ENCODE measurements at places on chromosomes 16 and 17. TPM values are rescaled to one million over a fixed set of nuclear protein-coding genes. Genes with fewer than 3 reads are reported as not detected.

DNA sequence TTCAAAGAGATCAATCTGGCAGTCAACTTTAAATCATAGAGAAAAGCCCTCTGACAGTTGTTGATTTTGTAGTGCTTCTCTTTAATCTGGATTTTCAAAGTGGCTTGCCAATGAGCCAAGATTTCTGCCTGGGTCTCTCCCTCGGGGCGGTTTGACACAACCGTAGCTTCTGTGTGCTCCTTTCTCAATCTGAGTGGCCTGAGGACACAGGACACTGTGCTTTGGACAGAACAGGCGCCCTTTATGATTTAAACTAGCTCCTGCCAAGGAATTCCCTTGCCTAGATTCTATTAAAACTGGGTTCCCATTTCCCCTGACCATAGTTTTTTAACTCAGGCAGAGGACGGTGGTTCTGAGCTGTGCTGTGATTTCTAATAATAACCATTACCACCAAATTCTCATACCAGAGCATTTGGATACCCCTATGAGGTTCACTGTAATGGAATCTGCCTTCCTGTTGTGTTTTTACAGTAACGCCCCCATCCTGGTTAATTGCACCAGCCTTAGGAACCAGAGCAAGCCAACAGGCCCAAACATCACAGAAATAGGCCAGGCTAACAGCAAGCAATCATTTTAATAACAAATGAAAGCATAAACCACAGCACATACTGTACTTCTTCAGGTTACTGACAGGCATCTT, 4.0 kb downstream of the ZFHX3 start:
- no peak overlapping the region for H3K4me3 ChIP-seq
- no peak overlapping the region for H3K27ac ChIP-seq
- H3K27me3 ChIP-seq: no peaks in the 10 kb centered on the region
- no peaks in the 10 kb centered on the region for H3K36me3 ChIP-seq

The CDH5 gene
- total RNA-seq: 41.3 TPM

DNA sequence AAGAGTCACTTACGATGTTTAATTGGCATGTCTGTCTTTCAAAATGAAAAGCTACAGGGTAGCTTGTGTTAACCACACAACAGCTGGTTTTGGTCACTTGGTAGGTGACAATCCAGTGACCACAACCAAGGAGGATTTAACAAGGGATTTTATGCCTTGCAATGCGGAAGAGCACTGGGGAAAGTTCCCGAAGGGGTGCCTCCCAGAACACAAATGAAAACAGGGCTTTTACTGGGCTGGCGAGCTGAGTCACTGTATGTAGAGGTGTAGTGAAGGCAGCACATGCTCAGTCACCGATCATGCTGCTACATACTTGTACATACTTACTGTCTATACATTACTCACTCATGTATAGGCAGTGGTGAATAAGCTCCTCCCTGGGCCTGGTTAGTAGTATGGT, 483.5 kb downstream of the CDH13 start:
- DNase-seq: no peak
- no peak overlapping the region for H3K4me3 ChIP-seq
- no peaks in the 10 kb centered on the region for H3K36me3 ChIP-seq
- no peaks in the 10 kb centered on the region for H3K27me3 ChIP-seq

GRCh38 chr16:4133897-4134372, 17.7 kb upstream of the ADCY9 start:
- H3K4me1 ChIP-seq: no peaks in the 10 kb centered on the region
- no peaks in the 10 kb centered on the region for H3K36me3 ChIP-seq
- no peak for DNase-seq
- no peak overlapping the region for H3K4me3 ChIP-seq
- H3K27ac ChIP-seq: no peak overlapping the region

DNA sequence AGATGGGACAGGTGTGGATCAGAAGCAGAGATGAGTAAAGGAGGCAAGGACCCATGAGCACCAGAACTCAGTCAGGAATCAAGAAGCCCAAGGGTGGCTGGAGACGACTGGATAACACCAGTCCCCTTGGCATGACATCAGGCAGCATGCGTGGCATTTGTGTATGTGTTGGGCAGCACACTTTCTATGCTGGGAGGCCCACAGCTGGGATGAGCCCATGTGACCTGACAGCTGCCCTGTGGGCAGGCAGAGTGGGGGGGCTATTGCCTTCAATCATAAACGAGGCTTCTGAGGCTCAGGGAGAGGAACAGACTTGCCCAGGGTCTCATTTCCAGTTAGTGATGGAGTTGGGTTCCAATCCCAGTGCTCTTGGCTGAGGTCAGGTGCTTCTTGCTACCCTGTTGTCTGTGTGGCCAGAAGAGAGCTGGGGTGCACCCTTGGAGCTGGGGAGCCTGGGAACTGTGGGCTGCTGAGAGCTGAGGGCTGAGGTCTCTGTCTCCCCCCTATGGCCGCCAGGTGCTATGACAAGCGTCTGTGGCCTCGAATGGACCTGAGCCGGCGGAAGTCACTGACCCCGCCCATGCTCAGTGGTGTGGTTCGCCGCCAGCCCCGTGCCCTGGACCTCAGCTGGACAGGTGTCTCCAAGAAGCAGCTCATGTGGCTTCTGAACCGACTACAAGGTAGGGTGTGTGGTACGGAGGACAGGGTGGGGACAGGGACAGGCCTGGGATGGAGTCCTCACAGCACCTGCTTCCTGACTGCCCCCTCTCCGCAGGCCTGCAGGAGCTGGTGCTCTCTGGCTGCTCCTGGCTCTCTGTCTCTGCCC, 7.1 kb upstream of the ORAI3 start:
- DNase-seq: peak; percentile 82
- peaks cover 6% of the 10 kb centered on the region for H3K4me1 ChIP-seq
- H3K27ac ChIP-seq: peak overlapping the region; percentile 51

GRCh38 chr16:27236635-27237218, 31.8 kb downstream of the NSMCE1 start:
- DNase-seq: no peak
- H3K27ac ChIP-seq: peak overlapping the region; percentile 68
- no peak overlapping the region for H3K4me3 ChIP-seq

DNA sequence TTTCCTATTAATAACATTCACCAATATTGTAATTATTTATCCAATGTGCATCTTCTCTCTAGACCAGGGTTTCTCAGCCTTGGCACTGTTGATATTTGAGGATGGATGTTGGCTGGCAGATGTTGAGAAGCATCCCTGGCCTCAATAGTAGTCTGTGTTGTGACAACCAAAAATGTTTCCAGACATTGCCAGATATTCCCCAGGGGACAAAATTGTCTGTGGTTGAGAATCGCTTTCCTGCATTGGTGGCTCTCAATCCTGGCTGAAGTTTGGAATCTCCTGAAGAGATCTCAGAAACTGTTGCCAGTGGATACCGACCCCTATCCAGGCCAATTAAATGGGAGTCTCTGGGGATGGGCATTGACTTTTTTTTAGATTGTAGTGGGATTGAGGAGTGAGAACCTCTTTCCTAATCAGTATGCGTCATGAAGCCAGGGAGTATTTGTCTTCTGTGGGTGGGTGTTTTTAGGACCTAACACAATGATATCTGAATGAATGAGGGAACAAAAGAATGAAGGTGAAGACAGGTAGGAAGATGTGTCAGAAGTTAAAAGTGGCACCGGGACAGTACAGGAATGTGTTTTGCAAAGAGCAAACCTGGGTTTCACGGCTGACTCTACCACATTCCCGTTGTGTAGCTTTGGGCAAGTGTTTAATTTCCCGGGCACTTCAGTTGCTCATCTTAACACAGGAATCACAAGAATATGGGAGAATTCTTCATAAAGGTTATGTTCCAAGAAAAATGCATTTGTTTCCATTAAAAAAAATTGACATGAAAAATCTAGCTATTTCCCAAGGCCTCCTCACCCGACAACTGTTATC, 24.3 kb downstream of the HSD17B2 start:
- H3K36me3 ChIP-seq: no peaks in the 10 kb centered on the region
- H3K27ac ChIP-seq: no peak overlapping the region
- no peaks in the 10 kb centered on the region for H3K27me3 ChIP-seq
- H3K4me3 ChIP-seq: no peak overlapping the region

The CES3 gene
- 2.1 TPM for total RNA-seq

The PRSS27 gene
- 2.1 TPM for total RNA-seq

GRCh38 chr16:47644166-47644565, 183.0 kb downstream of the PHKB start:
- no peaks in the 10 kb centered on the region for H3K27me3 ChIP-seq
- H3K36me3 ChIP-seq: no peaks in the 10 kb centered on the region
- H3K4me1 ChIP-seq: no peaks in the 10 kb centered on the region
- no peak for DNase-seq
- no peak overlapping the region for H3K4me3 ChIP-seq

GRCh38 chr16:9192746-9193145, 101.3 kb downstream of the HAPSTR1 start:
- no peaks in the 10 kb centered on the region for H3K4me1 ChIP-seq
- DNase-seq: no peak
- no peak overlapping the region for H3K27ac ChIP-seq
- no peaks in the 10 kb centered on the region for H3K36me3 ChIP-seq

GRCh38 chr17:64983708-64984107, 64.4 kb upstream of the LRRC37A3 start:
- DNase-seq: no peak
- peaks cover 22% of the 10 kb centered on the region for H3K4me1 ChIP-seq
- no peak overlapping the region for H3K4me3 ChIP-seq
- H3K27me3 ChIP-seq: no peaks in the 10 kb centered on the region
- no peak overlapping the region for H3K27ac ChIP-seq

The ADAD2 gene
- total RNA-seq: 0.72 TPM

- no peak for DNase-seq
- H3K27ac ChIP-seq: no peak overlapping the region
- H3K4me1 ChIP-seq: no peaks in the 10 kb centered on the region
- H3K4me3 ChIP-seq: no peak overlapping the region
- H3K27me3 ChIP-seq: no peaks in the 10 kb centered on the region
Observed at GRCh38 chr16:1045993-1046911, 26.3 kb upstream of the SSTR5 start.

GRCh38 chr17:17189559-17189958, 16.6 kb downstream of the PLD6 start:
- H3K4me1 ChIP-seq: no peaks in the 10 kb centered on the region
- no peak for DNase-seq
- no peaks in the 10 kb centered on the region for H3K36me3 ChIP-seq
- H3K4me3 ChIP-seq: no peak overlapping the region
- no peak overlapping the region for H3K27ac ChIP-seq

DNA sequence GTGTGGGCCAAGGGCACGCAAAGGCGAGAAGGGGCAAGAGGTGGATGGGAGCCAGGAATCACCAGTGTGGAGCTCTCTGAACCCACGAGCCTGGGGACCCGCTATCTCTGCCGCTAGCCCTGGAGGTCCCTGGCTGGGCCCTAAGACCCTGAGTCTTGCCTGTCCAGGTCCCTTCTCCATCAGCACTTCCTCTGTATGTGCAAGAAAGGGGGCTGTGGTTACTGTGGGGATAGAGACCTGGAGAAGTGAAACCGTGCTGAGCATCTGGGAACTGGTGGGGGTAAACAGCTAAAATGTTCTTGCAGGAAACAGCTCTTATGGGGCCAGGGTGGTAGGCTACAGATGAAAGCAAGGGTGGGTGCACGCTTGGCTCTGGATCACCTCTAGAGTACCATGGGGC, 3.1 kb downstream of the SPNS3 start:
- H3K36me3 ChIP-seq: no peaks in the 10 kb centered on the region
- no peaks in the 10 kb centered on the region for H3K27me3 ChIP-seq
- no peak overlapping the region for H3K4me3 ChIP-seq
- no peaks in the 10 kb centered on the region for H3K4me1 ChIP-seq

The HOXB6 gene
- total RNA-seq: 90.2 TPM

All from kidney (tissue), 22 donors.